ENCODE measurements at places on chromosomes 16 and 17.

DNA sequence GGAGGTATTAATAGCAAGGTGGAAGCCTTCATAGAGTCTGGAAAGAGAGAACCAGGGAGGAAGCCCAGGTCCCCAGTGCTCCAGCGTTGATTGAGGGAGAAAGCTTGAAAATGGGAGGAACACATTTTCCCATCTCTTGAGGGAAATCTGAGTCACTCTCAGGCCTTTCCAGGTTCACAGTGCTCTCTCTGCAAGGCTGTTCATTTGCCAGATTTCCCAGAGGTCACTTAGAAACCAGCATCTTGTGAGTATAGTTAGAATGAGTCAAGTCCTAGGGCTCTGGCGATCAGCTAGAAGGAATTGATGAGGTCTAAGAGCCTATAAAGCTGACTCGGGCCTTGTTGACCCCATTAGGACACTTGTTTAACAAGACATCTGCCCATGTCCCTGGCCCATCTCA is 17.7 kb upstream of the ZNF594 start:
- DNase-seq, result no peak

DNA sequence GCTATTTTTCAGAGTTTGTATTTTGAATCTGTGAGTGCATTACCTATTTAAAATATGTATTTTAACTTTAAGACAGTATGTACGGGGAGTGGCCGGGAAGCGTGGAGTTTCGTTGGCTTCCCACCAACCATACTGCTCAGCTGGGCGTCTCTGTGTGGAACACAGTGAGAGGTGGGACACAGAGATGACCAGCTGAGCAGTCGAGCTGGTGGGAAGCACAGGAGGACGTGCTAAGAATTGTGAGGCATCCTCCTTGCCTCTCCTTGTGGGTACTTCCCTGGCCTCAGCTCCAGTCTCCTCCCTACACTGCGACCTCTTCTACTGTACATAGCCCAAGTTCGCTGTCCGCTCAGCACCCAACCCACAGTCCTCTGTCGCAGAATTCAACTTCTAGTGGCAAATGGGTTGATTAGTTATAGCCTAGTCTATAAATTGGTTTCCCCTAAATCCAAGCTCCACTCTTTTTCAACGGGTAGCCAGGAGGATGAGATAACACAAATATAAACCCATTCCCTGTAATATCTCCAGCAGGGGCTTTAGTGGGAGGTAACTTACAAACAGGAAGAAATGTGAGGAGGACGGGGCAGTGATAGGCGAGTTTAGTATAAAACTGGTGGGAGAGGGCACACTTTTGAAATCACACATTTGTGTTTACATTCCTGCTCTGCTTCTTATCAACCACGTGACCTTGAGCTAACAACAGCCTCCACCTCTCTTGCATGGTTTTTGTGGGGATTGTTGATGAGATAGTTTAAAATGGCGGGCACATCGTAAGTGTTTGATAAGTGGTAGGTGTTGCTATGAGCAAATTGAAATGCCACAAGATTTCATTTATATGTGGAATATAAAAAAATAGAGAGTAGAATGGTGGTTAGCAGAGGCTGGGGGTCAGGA is 211.9 kb upstream of the HS3ST3A1 start:
- no peak for DNase-seq

DNA sequence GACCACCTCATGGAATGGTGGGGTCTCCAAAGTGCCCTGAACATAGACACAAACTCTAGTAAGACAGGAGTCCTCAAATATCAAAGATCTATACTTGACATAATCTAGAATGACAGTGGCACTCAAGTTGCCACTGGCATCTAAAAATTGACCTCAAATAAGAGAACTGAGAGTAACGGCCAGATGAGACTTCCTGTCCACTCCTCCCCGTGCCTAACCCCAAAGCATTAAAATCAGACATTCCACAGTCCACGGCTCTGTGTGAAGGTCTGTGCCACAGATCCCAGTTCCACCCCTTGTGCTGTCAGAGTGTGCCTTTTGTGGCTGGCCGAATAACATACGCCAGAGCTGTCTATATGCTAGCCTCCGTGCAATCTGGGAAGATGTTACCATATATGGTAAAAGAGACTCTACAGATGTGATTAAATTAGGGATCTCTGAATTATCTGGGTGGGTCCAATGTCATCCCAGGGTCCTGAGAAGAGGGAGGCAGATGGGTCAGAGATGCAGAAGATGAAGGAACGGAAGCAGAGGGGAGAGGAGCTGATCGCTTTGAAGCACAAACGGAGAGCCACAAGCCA is 21.0 kb upstream of the EVPL start:
- no peak for DNase-seq

DNA sequence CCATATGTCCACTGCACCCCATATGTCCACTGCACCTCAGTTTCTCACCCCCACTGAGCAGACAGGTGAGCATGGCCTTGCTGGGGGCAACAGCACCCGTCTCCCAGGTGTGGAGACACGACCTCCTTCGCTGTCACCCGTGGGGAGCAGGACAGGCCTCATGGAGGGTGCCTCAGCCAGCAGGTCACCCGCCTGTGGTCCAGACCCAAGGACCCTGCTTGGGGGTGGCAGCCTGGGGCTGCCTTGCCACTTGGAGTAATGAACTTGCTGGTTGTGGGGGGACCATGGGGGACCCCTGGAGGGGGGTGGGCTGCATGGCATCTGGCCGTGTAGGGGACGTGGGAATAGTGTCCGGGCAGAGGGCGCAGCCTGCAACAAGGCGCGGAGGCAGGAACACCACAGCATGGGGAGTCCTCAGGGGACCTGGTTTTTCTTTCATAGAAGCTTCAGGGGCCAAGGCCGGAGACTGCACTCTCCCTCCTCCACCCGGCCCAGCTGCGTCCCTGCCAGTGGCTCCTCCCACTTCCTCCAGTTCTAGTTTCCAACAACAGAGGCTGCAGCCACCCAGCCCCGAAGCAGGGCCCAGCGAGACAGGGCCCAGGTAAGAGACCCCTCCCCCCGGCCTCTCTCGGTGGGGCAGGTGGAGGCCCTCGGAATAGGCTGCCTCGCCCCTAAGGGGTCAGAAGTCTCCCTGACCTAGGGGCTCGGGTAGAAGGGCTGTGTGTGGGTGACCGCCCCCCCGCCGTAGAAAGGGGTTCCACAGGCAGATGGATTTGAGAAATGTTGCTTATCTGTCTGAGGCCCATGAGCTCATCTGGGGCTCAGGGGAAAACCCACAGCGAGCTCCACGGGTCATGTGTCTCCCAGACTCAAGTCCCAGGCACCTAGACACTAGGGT is at the start of gene NHLRC4:
NHLRC4 (plus strand) TSS at position 531 of the 898 bp plus-strand sequence. CDS start 1,043 bp downstream, outside the sequence.
- peak; percentile 65 for DNase-seq

- DNase-seq, result no peak
Measured at GRCh38 chr17:1420163-1420562, 20.1 kb upstream of the YWHAE start.

DNA sequence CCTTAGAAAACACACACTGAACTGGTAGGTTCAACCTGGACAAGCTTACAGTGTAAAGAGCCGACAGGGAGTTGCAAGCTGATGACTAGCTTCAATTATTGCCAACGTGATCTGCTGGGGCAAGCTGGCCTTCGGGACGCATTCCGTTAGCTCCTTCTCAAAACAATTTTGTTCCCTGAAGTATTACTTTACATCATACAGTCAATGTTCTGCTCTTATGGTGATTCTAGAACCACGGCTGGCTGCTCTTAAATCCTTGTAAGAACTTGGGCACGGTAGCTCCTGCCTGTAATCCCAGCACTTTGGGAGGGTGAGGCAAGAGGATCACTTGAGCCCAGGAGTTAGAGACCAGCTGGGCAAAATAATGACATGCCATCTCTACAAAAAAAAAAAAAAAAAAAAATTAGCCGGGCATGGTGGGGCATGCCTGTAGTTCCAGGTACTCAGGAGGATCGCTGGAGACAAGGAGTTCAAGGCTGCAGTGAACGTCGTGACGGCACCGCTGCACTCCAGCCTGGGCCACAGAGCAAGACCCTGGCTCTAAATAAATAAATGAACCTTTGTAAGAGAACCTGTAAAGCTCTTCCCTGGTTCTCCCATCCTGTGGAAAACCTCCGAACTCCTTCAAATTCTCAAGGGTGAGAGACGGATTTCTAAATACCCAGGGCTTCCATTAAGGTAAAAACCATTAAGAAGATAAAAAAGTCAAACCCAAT is 2.0 kb downstream of the CDIP1 start:
- DNase-seq, result no peak

DNA sequence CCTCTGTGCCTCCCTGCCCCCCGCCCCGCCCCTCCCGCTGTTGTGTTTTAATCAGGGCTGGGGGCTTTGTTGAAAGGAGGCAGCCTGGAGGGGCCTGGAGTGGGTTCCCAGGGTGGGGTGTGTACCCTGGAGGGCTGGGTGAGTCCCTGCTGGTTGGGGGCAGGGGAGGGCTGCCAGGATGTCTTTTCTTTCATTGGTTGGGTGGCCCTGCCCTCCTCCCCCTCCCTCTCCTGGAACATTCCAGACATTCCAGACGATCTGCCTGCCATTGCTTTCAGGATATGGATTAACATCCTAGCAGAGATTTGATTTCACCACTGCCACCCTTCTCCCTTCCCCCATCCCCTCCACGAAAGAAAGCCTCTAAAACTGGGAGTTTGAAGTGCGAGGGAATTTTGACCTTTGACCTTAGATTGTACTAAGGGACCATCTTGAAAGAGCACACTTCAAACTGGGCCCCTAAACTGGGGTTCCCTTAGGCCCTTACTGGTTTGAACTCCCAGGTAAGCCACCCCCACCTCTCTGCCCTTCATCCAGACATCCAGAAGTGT is 25.3 kb downstream of the IGF2BP1 start:
- DNase-seq, result no peak

- peak; percentile 78 for DNase-seq
Measured at GRCh38 chr17:57603978-57604377, 141.1 kb downstream of the CCDC182 start.

GRCh38 chr17:69084911-69085310 is 24.2 kb upstream of the ABCA9 start:
- no peak for DNase-seq
